ENCODE measurements at places on chromosomes 4 and X.

- no peak for DNase-seq
These were observed 856 bp downstream of the SAT1 start for GRCh38 chrX:23783589-23784469.

DNA sequence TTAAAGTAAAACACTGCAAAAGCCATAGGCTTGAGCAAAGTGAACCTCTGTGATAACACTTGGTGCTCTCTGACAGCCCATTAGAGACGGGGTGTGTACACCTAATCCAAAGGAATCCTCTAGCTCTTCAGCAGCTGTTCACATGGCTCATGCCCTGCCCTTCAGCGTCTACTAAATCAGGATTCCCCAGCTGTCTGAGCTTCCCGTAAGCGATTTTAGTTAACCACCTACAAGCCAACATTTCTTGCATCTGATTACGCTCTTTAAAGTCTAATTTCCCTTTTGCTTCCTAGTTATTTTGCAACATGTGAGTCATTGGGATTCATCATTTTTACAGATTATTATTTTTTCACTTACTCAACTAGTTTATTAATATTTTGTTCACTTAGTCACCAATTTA lies 6.5 kb downstream of the DMD start:
- no peak for DNase-seq

DNA sequence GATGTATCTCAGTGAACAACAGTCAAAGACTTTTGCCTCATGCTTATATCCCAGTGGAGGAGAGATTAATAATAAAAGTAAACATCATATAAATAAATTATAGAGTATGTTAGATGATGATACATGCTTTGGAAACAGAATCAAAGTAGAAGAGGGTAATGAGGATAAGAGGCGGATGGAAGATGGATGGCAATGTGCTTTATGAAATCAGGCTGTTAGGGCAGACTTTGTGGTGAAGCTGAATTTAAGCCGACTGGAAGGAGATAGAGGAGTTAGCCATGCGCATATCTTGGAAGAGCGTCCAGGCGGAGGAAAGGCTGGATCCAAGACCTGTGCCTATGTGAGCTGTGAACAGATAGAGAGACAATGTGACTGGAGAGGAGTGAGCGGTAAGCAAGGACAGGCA lies 74.9 kb upstream of the GUCY1A1 start:
- no peak for DNase-seq

DNA sequence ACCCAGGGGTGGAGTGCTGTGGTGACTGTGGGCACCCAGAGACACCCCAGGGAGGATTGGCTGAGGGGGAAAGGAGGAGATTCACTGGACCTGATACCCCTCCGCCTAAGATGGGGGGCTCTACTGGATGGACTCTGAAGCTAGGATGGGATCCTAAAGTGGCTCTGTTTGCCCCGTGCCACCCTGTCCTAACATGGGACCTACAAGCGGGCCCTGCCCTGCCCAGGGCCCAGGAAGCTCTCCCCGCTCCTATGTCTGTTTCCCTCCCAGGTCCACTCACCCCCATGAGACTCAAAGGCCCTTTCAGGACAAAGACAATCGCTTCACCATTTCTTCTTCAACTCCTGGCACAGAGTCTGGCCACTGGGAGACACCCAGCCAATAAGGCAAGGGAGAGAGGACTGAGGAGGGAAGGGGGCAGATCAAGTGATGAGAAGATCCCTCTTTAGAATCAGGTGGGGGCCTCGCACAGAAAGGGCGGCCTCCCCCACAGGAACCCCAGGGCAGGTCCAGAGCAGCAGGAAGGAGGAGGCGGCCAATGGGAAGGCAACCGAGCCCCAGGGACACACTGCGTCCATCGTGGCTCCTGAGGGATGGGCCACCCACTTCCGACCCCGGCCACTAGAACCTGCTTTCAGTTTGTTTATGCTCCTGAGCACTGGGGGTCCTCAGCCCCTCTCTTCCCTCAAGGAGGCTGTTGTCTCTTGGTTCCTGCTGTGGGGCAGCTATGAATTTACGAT lies 155.4 kb downstream of the AFAP1 start:
- no peak for DNase-seq

DNA sequence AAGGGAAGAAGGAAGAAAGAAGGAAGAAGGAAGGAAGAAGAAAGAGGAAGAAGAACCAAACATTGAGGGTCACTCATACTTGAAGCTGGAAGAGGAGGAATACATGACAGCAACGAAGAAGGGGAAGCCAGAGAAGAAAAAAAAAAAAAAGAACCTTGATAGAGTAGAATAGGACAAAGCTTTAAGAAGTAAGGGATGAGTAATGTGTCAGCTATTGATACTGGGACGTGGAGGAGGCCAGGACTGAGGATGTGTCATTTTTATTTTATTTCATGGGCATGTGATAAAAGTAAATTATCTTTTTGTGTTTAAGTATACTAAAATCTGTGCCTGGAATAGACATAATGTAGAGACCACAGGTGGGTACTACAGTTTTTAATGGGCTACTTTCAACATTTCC lies 6.4 kb downstream of the EDA2R start:
- DNase-seq: no peak

DNA sequence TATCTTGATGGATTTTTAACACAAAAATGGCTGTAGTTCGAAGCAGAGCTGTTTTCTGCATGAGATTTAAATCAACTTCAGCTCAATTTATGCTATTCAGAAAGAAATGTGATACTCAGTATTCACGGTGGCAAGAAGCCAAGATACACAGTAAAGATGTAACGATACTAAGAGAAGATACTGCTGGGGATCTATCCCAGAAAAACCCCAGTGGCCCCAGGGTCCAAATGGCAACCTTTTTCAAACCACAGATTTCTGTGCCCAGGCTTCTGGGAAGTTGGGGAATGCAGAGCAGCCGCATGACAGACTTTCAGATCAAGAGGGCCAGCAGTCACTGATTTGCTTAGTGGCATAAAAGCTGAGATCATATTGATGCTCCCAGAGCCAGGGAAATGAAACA lies 353.9 kb downstream of the AFF2 start:
- DNase-seq: no peak

DNA sequence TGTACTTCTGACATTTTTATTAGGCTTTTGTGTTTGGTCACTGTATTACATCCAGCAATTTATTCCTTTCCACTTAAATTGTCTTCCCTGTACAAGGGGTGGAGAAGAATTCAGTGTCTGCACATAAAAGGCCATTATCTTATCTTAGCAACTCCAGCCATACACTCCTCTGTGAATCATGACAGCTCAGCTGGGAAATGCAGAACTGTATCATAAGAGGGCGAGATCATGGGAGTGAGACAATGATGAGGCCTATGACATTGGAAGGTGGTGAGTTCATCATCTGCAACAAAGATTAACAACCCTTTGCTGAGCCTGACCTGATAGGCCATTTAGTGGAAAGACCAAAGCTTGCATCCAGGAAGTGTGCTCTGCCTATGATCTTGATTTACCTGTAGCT lies 33.3 kb downstream of the SLIT2 start:
- no peak for DNase-seq

DNA sequence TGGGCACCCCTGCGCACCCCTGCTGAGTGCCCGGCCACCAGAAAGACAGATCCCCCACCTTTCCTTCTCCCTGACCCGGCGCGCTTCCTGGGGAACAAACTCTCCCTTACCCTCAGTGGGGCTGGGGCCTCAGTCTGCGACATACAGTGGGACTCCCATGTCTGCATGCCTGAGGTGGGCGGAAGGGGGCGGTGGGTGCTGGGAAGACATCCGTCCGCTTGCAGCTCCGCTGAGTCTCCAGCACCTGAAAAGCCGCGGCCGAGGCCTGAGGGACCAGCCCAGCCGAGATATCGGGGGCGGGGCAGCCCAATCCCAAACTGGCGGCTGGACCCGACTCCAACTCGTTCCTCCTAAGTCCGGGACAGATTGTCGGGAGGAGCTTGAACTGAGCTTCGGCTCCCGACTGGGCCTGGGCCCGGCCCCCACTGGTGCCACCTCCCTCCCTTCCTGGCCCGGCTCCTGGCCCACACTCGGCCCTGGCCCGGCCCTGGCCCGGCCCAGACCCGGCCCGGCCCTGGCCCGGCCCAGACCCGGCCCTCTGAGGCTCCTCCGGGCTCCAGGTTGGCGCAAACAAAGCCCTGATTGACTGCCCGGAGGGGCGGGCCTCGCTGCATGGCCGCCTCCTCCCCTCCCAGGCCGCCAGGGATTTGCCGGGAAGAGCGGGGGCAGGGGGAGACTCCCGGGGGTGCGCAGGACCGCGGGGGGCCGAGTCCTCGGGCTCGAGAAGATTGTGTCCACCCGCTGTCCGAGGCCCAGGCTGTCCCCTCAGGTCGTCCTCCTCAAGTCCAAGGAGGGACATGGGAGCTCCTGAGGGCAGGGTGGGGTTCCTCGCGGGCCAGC lies 877 bp upstream of the SLC16A2 start:
- no peak for DNase-seq

GRCh38 chrX:45070116-45071007 lies 130.3 kb downstream of the DIPK2B start:
- DNase-seq: no peak

All from stimulated activated CD4-positive, alpha-beta T cell treated with anti-CD3 and anti-CD28 coated beads, Interleukin-12 subunit alpha, Interleukin-12 subunit beta, amount 100 ng/mL, for 24 hours (primary cell).